Activated T-helper 1 cell treated with anti-CD3 and anti-CD28 coated beads, Interleukin-12 subunit alpha, Interleukin-12 subunit beta, Interleukin-2, Interleukin-4 antibody, amounts not matched to agents 30 ng/mL and 10 ng/mL and 1 ng/mL, durations not matched to agents 14 hours and 24 hours and 36 hours (primary cell): ENCODE measurements at places on chromosomes 11 and 22.

DNA sequence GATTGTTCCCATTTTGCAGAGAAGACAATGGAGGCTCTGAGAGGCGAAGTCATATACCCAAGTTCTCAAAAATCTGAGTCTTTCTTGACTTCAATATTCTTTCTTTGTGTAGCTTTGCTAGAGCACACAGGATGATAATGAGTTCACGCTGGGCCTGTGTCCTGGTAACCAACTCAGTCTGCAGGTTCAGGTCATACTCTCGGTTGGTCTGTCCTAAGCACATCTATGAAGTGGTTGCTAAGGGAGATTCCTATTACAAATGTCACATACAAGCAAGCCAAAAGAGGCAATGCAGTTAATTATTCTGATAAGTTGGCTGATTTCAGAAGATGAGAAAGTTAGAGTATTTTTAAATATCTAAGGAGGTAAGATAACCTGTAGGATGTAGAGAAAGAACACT is 481.0 kb downstream of the SOX6 start:
- DNase-seq, result no peak

- DNase-seq, result no peak
Measured at GRCh38 chr11:59206635-59207034, 6.1 kb downstream of the MPEG1 start.

DNA sequence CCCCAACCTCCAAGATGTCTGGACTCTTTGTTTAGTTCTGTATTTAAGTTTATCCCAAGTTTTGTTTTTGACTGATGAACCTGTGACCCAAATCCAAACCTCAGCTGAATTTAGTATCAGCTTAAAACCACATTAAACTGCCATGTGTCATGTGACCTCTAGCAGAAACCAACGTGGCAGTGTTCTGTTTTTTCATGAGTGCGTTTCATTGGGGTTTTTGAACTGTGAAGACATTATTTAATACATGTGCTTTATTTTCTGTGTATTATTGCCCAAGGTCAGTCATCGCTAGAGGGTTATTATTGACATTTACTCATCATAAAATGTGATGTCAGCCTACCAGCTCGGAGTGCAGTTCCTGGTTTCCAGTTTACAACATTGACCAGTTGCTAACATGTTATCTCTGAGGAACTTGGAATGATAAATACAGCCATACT is 1.8 kb downstream of the TLCD5 start:
- no peak for DNase-seq

GRCh38 chr11:102367364-102367763 is 20.4 kb downstream of the BIRC2 start:
- no peak for DNase-seq

DNA sequence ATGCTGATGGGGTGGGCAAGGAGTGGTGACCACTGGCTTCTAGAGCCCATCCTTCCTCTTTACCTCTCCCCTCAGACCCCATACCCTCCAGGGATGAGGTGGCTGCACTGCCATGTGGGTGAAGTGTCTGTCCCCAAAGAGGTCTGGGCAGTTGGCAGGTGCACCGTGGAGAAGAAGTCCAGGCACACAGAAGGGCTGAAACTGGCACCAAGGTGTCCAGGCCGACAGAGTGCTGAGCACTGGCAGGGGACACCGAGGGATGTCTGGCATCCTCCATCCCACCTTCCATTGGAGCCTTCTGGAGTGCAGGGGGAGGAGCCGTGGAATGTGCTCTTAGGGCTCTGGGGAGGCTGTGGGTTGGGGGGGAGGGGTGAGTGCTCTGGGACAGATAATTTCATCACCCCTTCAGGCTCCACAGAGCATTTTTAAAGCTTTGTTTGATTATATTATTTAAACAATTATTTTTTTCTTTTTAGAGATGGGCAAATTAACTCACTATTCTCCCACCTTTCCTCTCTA is 37.9 kb downstream of the PKNOX2 start:
- DNase-seq, result no peak

GRCh38 chr11:126160345-126161022 is 51.0 kb downstream of the RPUSD4 start:
- no peak for DNase-seq

DNA sequence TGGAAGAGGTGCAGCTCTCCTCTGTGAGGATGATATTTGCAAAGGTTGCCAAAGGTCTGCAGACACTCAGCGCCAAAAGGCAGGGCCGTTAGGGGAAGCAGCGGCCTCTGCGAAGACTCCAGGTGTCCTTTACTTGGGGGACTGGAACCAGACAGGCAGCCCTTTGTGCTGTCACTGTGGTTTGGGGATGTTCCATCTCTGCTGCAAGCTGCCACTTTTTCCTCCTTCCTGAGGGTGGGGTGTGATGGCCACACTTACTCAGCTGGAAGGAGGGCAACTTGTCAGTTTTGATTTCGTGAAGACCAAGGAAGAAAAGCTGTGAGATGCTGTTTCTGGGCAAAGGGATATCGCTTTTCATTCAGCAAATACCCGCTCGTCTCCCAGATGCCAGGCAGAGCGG is 96.5 kb upstream of the PRR5 start:
- no peak for DNase-seq

- DNase-seq, result no peak
Measured at GRCh38 chr11:4865855-4866254, 15.8 kb upstream of the OR51T1 start.

- no peak for DNase-seq
Measured at GRCh38 chr11:2990617-2991451, 1.3 kb downstream of the NAP1L4 start.

- no peak for DNase-seq
Measured at GRCh38 chr11:76103460-76103859, 102.8 kb downstream of the WNT11 start.
